Right cardiac atrium (tissue), 5 donors: ENCODE measurements at places on chromosomes 5 and 9. TPM values are rescaled to one million over a fixed set of nuclear protein-coding genes. Genes with fewer than 3 reads are reported as not detected.

DNA sequence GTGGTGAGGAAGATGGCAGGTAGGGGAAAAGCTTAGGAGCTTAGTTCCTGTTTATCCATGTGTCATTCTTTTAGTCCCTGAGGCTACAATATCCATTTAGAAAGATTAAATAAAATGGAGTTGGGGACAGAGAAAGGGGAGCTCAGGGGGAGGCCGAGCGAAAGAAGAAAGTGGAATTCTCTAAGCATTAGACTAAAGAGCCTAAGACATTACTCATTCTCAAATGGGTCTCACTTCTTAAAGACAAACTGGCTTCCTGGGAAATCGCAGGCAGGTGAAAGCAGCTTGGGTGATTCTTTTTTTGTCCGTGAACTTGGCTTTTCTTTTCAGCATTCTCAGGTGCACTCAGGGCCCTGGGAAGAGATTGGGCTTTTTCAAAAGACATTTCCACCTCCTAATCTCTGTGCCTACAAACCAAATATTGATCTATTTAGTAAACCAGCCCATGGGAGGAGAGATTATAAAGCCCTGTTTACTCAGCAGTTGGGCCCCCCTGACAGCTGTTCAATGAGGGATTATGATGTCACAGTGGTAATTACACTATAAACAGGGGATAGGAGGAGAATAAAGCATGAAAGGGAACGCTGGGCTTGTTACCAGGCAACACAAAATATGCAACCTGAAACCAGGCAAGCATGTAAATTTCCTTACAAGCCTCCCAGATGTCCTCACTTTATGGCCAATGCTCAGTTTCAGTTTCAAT, 584.0 kb downstream of the ACTL7B start:
- no peak for DNase-seq

DNA sequence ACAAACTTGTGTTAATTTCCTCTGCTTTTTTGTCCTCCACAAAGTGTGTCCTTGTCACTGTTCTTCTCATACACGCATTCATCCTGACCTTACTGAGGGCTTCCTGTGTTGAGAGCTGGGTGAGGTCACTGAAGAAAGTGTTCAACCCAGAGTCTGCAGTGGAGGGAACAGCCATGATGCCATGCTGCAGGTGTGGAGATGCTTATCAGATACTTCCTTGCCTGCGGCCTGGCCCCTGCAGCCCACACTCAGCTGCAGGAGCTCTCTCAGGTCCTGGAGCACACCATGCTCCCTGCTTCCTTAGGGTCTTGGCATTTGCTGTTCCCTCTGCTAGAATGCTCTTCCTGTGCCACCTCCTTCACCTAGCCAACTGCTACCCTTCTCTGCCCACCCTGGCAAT, 108.1 kb upstream of the SPRY4 start:
- DNase-seq: no peak

DNA sequence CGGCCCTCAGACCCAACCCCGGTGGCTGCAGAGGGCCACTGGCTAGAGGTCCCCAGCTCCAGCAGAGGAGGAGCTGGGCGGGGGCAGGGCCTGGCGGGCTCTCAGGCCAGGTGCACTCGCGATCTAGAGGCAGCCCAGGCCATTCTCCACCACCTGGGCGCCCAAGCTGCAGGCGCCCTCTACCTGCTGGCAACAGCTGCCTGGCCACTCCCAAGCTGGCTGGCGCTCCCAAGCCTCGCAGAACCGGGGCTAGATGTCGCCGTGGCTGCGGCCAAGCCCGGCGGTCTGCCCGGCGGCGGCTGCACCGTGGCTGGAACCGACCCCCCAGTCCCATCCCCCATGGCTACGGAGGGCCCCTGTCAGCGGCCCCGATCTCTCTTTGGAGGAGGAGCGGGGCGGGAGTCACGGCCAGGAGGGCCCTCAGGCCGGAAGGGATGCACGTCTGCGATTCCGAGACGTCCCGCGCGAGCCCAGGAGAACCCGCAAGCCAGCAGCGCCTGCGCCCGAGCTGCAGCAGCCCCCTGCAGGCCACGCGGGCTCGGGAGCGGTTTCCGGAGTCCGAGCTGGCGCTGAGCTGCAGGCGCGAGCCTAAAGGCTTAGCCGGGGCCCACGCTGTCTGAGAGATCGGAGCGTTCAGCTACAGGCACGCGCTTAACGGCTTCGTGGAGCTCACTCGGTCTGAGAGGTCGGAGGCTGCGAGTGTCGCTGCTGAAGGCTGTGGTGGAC, 44.3 kb upstream of the BICD2 start:
- peak; percentile 74 for DNase-seq

GRCh38 chr9:133428617-133429101, 6.5 kb downstream of the ADAMTS13 start:
- no peak for DNase-seq

DNA sequence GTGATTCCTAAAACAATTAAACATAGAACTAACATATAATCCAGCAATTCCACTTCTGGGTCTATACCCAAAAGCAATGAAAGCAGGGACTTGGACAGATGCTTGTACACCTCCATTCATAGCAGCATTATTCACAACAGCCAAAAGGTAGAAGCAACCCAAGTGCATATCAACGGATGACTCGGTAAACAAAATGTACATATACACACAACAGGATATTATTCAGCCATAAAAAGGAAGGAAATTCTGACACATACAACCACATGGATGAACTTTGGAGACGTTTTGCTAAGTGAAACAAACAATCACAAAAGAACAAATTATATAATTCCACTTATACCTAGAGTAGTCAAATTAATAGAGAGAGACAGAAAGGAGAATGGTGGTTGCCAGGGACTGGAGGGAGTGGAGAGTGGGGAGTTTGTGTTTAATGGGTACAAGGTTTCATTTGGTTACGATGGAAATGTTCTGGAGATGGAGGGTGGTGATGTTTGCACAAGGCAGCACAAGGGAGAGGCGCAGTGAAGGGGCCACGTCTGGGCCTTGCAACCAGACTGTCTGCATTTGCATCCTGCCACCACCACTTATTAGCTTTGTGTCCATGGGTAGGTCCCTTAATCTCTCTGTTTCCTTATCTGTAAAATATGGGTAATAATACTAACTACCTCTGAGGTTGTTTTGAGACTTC, 36.3 kb upstream of the RLN1 start:
- no peak for DNase-seq

Gene CARD9
- total RNA-seq: 0.78 TPM

Gene DMRT3
- total RNA-seq: not detected

Gene NUTM2G
- not detected for total RNA-seq
